ENCODE measurements at places on chromosomes 16 and 17. TPM values are rescaled to one million over a fixed set of nuclear protein-coding genes. Genes with fewer than 3 reads are reported as not detected.

Gene ABCA3
- 4.2 TPM for total RNA-seq

DNA sequence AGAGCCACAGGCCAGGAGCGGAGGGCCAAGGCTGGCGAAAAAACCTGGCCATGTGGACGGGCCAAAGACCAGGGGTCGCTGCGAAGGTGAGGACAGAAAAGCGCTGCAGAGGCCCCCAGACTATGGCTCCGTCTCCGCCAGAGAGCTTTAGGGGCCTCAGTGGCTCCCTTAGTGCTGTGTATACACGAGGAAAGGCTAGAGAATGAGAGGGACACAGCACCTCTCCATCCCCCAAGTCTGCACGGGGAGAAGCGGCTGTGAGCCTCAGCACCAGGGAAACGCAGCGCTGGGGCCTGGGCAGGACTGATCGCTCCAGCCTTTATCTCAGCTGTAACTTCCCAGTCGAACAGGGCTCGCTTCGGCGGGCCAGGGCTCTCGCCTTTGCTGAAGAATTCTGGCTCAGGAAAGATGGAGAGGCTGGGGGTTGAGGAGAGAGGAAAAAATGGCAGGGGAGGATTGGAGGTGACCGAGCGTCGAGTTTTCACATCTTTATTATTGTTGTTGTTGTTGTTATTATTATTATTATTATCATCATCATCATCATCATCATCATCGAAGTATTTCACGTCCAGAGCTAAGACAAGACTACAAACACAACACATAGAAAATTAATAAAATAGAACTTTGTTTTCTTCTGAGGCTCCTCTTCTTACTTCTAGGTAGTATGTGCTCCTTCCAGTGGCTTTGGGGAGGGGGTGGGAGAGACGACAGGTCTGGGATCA is 1.9 kb upstream of the HOXB5 start:
- H3K27ac ChIP-seq, result no peak overlapping the region
- no peaks in the 10 kb centered on the region for H3K4me1 ChIP-seq
- H3K27me3 ChIP-seq, result peaks cover 100% of the 10 kb centered on the region
- DNase-seq, result peak; percentile 74
- no peaks in the 10 kb centered on the region for H3K36me3 ChIP-seq

GRCh38 chr17:28643983-28644786 is 773 bp downstream of the BLTP2 start:
- peak overlapping the region; percentile 89 for H3K4me3 ChIP-seq
- H3K27ac ChIP-seq, result peak overlapping the region; percentile 45
- peaks cover 54% of the 10 kb centered on the region for H3K36me3 ChIP-seq

DNA sequence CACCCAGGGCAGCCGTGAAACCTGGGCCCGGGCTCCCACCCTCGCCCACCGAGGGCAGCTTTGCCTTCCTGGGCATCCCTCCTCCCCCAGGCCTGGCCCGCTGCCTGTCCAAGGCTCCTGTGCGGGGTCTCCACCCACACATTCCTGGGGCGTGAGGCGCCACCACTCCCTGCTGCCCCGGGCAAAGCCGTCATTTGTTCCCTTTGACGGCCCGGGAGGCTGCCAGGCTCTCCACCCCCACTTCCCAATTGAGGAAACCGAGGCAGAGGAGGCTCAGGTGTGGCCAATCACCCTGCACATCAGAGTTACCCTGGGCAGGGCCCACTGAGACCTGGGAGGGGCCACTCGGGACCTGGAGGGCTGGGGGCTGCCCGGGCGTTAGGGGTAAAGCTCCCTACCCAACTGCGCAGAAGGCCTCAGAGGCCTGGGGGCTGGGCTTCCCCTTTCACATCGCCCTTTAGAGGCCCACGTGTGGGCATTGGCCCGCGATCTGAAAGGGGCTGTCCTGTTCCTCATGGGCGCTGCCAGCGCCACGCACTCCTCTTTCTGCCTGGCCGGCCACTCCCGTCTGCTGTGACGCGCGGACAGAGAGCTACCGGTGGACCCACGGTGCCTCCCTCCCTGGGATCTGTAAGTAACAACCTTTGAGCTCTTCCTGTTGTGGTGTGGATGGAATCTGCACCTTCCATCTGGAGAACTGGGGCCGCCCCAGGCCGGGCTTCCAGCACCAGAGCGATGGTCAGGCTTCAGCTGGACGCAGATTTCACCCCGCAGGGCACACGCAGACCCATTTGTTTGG is at the start of gene MSLN:
TSS of gene MSLN (plus strand) at position 190 of the 799 bp plus-strand sequence. CDS start 1,947 bp downstream, outside the sequence.
- no peak within 1 kb of the TSS for H3K4me3 ChIP-seq
- no peaks in the 10 kb centered on the region for H3K36me3 ChIP-seq
- no peaks in the 10 kb centered on the region for H3K4me1 ChIP-seq

DNA sequence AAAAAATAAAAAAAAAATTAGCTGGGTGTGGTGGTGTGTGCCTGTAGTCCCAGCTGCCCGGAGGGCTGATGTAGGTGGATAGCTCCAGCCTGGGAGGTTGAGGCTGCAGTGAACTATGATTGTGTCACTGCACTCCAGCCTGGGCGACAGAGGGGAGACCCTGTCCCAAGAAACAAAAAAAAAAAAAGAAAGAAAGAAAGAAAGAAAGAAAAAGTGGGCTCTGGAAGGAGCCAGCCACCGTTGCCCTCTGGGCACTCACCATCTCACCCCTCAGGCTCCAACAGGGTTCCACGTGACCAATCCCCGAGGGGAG is 87.3 kb upstream of the TOB1 start:
- no peak overlapping the region for H3K27ac ChIP-seq
- H3K4me3 ChIP-seq, result no peak overlapping the region
- H3K27me3 ChIP-seq, result no peaks in the 10 kb centered on the region
- no peak for DNase-seq
- peaks cover 16% of the 10 kb centered on the region for H3K4me1 ChIP-seq
